ENCODE measurements at places on chromosomes 12 and 14.
A peak's percentile ranks its signal among the peaks of the same experiment; 100 is the strongest.

DNA sequence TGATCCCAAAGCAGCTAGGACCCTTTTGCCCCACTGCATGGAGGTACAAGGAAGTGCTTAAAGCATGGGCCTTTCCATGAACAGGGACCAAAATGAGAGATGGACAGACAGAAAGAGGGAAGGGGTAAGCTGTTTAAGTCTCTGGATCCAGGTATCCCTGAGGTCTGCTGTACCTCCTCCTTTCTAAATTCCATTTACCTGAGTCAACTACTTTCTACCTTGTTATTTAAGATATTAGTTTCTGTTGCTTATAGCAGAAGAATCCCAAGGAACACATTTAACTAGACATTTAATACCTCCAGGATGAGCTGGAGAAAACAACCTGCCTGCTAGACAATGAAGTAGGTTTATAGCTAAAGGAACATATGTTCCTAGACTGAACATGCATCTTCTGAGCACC lies 157.6 kb upstream of the TMCC3 start:
- no peak for DNase-seq

DNA sequence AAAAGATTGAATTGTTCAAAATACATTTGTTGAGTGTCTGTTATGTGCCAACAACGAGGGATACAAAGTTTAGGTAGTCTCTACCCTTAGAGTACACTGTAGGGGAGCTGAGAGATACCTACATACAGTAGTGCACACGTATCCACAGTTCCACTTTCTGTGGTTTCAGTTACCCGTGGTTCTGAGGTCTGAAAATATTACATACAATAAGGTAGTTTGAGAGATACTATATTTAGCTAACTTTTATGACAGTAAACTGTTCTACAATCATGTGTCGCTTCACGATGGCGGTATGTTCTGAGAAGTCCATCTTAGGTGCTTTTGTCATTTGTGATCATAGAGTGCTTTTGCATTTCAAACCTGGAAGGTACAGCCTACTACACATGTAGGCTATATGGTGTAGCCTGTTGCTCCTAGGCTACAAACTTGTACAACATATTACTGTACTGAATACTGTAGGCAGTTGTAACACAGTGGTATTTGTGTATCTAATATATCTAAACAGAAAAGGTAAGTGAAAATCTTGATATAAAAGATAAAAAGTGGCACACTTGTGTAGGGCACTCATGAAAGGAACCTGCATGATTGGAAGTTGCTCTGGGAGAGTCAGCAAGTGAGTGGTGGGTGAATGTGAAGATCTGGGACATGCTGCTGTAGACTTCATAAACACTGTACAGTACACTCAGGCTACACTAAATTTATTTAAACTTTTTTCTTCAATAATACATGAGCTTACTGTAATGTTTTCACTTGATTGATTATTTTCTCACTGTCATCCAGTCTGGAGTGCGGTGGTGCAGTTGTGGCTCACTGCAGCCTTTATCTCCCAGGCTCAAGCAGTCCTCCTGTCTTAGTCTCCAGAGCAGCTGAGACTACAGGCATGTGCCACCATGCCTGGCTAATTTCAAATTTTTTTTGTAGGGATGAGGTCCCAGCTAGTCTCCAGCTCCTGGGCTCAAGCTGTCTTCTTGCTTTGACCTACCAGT lies 4.0 kb downstream of the CPSF6 start:
- no peak for DNase-seq

DNA sequence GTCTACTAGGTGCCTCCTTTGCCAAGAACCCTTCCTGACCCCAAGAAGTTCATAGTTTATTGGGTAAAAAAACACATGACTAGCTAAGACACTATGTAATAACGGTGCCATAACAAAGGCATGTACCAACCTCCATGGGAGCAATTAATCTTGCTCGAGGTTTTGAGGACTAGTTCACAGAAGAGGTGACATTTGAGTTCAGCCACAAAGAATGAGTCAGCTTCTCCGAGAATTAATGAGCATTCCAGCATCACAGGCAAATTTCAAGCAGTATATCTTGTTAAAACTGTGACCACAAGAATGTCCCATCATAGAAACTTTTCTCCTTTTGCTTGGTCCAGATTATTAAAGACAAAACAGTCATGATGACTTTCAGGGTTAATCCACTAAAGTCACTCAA lies 113.0 kb upstream of the RAP1B start:
- no peak for DNase-seq

GRCh38 chr14:101586531-101587430 lies 25.5 kb downstream of the DIO3 start:
- no peak for DNase-seq

- no peak for DNase-seq
Measured at GRCh38 chr12:96822641-96823040, 84.4 kb upstream of the NEDD1 start.

DNA sequence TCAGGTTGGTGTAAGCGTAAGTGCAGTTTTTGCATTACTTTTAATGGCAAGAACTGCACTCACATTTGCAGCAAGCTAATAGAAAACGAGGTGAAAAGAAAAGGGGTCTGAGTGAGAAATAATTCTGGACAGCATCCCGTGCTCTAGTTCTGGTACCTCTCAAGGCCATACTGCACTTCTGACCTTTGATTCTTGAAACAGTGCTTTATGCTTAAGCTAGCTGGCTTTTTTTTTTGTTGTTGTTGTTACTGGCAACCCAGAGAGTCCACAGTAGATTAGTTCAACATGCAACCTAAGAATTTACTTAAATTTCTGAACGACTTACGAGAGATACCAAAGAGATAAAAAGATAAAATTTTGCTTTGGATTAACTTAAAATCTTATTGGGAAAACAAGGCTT lies 75.2 kb upstream of the PRKD1 start:
- no peak for DNase-seq

DNA sequence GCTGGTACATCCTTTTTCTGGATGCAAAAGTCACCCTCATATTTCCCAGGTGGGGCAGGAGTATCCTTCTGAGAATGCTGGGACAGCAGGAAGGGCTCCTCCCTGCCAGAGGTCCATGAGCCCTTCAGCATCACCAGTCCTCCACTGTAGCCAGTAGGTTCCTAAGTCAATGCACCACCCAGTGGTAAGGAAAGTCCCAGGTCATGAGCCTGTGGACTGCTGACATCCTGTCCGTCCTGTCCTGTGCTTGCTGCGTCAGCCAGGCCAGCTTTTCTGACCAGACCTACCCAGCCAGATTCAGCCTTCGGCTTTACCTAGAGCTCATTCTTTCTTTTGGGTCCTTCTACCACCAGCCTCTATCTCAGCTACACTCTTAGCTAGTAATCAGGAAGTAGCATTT lies 23.0 kb upstream of the ACTN1 start:
- no peak for DNase-seq

DNA sequence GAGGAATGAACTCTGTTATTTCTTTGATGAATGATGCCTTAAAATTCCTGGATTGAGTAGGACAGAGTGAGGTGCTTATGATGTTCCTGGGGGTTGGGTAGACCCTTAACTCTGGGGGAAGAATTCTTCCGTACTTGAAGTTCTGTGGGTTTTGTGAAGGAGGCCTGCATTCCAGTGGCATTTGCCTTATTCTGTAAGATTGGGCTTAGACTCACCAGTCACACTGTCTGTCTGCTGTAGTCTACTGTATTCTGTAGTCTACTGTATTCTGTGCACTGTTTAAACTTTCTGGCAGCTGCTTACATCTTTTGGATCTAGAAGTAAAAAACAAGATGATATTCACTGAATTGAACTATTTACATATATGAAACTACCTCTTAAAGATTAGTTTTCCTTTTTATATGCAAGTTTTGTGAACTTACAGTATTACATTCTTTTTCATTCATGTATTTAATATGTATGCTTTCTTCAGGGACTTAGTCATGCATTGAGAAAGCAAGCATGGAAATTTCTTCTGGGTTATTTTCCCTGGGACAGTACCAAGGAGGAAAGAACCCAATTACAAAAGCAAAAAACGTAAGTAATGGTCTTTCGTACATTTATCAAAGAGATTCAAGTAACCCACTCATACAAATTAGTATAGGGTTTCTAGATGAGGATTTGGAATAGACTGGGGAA lies 42.3 kb upstream of the TPH2 start:
- no peak for DNase-seq

- DNase-seq = peak; percentile 6
Measured at GRCh38 chr14:92039063-92039718, 668 bp downstream of the TRIP11 start.

- no peak for DNase-seq
Measured at GRCh38 chr14:90507428-90507827, 110.6 kb downstream of the CALM1 start.

DNA sequence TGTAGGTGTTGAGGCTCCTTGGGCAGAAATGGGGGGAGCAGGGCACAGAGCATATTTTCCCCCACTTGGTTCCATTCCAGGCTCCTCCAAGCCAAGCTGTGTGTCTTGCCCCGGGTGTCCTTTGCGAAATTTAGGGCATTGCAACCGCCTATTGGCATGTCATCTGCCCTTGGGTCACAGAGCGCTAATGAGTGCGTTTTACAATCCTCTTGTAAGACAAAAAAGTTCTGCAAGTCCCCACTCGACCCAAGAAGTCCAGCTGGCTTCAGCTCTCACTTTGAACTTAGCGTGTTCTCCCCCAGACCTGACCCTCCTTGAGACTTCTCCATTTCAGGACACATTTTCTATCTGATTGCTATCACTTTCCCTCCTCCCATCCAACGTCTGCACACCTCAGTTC lies 6.1 kb upstream of the LRTM2 start:
- DNase-seq = no peak

Measured in central memory CD4-positive, alpha-beta T cell (primary cell).